ENCODE measurements at places on chromosomes 7 and 10.

DNA sequence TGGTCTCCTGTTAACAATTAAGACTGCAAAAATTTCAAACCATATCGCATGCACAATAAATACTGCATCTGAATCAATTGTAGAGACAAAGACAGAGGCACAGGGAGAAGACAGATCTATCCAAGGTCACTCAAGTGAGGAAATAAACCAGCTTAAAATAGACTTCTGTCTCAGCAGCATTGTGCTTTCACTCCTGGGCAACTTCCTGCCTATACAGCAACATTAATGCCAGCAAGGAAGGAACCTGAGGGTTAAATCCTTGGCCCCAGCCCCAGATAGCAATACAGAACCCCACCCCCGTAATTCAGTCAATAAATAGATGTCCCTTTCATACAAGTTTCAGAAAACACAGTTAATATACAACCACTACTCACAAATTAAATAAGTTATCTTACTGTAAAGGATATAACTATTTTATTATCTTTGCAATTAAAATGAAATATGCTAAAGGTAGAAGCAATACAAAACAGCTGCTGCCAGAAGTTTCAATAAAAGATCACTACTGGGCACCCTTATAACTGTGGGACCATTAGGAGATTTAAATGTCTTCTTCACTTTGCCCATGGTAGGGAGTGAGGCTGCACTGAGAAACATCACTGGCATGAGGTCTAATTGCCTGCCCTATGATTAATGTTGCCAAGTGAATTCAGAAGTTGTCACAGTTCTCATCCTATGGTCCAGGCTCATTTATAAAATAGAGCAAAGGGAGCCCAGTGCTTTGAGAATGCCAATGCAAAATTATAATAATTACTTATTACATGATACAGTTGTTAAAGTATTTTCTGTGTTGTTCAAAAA lies 49.4 kb downstream of the CAV1 start:
- peak; percentile 63 for DNase-seq

- no peak for DNase-seq
Measured at GRCh38 chr7:141369422-141369821, 181.8 kb upstream of the AGK start.

DNA sequence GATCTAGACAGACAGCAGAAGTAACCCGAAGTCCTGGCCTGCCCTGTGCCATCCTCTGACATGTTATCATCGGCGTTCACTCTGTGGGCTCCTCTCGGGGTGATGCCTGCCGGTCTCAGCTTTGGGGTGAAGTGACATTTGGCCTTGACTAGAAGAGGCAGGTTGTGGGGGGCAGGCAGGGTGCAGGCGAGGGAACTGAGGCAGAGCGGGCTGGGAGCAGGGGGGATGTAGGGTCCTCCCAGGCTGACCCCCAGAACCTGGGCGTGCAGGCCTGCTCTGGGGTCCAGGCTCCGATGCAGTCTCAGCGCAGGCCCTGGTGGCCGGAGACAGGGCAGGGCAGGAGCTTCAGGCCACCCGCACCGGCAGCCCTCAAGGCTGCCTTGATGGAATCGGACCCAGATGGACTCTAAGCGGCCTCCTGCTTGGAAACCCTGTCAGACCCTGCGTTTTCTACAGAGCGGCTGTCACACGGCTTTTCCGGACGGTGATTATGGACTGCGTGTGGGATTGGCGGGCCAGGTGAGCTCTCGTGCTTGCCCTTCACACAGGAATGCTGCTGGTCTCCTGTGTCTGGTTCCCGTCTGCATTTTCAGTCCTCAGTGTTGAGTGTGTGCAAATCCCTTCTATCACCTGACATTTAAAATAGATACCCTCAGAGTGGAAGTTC lies 842 bp upstream of the JAKMIP3 start:
- no peak for DNase-seq

DNA sequence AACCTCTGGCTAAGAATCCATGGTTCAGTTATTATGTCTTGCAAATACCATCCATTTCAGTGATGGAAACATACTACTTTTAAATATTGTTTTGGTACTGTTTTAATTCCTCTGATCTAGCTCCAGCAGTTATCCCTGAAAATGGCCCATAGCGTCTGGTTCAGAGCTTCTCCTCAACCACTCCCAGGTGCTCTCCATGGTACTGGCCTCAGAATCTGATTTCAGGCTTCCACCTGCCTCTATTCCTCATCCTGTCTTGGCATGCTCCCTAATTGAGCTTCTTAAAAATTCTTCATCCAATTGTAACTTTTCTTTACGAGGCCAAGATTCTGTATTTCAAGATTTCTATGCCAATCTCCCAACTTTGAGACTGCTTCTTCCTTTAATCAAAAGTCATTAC lies 236.3 kb downstream of the HTR7 start:
- DNase-seq: peak; percentile 17

DNA sequence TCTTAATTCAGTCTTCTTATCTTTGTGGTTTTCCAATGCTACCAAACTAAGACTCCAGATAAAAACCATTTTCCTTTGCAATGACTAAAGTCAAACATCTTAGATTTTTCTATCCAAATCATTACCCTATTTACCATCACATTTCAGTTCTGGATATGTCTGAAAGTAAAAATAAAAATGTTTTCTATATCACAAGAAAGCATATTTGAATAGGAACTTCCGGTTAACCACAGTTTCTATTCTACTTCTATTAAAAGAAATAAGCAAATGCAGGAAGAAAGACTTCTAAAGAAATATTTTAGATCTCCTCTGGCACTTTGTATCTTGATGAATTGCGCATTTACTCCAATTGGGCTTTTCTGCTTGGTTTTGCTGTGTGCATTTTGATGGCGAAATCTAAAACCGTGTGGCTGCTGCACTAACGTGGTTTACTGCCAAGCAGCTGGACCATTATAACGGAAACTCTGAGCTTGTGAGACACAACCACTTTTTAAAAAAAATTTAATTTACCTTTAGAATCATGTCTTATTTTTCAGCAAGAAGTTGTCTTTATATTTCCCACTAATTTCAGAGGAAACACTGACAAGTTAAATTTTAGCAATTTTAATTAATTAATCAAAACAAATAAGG lies 146.1 kb downstream of the VPS50 start:
- peak; percentile 19 for DNase-seq

DNA sequence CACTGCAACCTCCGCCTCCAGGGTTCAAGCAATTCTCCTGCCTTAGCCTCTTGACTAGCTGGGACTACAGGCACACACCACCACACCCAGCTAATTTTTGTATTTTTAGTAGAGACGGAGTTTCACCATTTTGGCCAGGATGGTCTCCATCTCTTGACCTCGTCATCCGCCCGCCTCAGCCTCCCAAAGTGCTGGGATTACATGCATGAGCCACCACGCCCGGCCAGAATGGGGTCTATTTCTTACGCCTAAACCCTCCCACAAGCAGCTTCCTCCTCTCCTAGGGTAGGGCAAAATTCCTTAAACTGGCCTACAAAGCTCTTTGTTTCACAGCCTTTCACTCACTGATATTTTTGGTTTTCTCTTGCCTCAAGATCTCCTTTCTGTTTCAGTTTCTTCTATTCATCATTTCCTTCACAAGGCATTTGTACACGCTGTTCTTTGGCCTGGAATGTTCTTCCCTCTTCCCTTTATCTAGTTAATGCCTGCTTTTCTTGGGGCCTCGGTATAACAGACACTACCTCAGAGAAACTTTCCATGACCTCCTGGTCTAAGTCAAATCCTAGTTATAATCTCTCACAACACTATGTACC lies 6.7 kb downstream of the CPEB3 start:
- no peak for DNase-seq

- no peak for DNase-seq
Measured at GRCh38 chr10:5045095-5045494, 41.4 kb upstream of the AKR1C2 start.

GRCh38 chr10:35007858-35008301 lies 82.3 kb downstream of the CUL2 start:
- no peak for DNase-seq

GRCh38 chr10:80664071-80664680 lies 126.5 kb downstream of the SH2D4B start:
- peak; percentile 36 for DNase-seq

DNA sequence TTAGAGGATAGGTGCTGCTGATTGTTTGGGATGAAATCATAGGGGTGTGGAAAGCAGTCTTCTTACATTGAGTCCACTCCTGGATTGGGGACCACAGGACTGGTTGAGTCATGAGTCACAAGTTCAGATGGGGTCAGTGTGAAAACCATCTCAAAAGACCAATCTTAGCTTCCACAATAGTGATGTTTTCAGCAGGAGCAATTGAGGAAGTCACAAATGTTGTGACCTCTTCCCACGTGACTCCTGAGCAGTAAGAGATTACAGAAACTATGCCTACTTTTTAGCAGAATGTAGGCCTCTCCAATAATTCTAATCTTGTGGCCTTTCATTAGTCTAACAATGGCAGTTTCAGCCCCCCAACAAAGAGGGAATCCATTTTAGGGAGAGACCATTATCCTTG lies 256.9 kb upstream of the CDC14C start:
- DNase-seq: no peak

DNA sequence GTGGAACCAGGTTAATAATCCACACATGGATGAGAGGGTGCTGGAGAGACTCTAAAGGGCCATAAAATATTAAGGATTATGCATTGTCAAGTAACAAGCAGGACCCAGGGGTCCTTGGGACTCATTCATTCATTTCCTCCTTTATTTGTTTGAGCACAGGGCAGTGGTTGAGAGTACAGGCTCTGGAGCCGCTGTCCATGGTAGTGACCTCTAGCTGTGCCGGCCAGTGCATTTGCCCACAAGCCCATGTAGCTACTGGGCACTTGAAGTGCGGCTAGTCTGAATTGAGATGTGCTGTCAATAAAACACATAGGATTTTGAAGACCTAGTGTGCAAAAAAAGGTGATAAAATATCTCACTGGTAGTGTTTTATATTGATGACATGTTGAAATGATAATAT lies 137.6 kb downstream of the C10orf105 start:
- peak; percentile 24 for DNase-seq

GRCh38 chr7:138070908-138071307 lies 5.4 kb upstream of the AKR1D1 start:
- no peak for DNase-seq

GRCh38 chr7:136030867-136031318 lies 53.7 kb upstream of the MTPN start:
- no peak for DNase-seq

DNA sequence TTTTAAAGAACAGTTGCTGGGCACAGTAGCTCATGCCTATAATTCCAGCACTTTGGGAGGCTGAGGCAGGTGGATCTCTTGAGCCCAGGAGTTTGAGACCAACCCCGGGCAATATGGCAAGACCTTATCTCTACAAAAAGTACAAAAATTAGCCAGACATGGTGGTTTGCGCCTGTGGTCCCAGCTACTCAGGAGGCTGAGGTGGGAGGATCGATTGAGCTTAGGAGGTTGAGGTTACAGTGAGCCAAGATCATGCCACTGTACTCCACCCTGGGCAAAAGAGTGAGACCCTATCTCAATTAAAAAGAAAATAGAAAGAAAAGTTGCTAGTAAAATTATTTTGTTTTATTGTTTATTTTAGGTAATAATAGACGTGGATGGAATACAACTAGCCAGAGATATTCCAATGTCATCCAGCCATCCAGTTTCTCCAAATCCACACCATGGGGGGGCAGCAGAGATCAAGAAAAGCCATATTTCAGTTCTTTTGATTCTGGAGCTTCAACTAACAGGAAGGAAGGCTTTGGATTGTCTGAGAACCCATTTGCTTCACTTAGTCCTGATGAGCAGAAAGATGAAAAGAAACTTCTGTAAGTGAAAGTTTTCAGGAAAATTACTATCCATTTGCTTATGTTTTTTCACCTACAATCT lies 3.0 kb downstream of the NUP42 start:
- DNase-seq: peak; percentile 76

DNA sequence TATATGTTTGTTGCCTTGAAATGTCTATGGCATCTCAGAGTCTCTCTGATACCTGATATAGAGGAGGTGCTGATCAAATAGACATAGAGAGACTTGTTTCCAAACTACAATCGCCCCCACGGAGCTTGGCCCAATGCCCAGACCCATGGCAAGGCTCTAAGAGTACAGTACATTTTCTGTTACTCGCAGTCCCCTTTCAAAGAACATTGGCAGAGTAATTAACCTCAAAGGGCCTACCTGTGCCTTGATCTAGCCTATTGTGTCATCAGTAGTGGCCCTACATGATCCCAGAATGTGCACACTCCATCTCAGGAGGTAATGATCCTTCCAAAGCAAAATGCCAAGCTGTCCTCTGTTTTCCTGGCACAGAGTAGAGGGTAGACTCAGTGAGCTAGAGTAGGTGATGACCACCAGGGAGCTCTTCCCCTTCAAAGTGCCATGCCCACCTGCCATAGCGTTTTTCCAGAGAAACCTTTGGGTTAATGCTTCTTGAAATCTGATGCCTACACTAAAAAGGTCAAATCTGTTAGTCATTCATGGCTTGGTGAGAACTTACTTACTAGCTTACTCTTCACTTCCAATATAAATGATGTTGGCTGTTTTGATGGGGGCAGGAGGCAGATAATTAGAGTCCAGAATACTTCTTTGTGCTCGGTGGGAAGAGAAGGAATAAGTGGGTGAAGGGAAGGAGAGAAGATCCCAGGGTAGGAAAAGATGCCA lies 41.2 kb upstream of the ACSL5 start:
- DNase-seq: no peak

DNA sequence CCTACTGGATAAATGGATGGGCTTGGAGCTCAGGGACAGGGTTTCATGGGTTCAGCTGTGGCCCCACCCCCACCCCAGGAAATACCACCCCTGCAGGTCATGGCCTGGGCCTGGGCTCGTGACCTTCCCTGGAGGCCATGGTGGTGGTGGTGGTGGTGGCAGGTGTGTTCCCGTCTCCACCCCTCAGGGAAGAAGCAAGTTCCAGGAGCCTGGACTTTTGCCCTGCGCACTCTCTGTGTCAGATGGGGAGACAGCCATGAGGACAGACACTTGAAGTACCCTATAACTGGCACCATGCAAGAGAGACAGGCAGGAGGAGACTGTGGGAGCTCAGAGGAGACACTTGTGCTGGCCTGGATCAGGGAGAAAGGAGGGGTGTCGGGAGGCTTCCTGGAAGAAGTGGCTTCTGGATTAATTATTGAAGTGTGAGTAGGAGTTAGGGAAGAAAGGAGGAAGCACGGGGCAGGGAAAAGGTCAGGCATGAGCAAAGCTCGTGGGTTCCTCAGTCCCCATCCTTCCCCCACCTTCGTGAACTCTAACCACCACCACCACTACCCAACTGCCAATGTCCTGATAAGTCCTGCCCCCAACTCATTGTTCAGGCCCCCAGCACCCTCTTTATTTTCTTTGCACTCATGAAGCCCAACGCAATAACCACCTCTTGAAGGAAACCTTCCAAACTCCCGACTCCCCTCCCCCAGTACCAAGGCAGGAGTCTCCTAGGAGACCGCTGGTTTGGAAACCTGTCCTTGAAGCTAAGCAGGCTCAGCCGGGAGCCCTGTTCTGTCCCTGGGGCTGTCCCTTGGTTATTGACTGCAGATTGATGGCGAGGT lies 8.9 kb downstream of the SH2B2 start:
- no peak for DNase-seq

- no peak for DNase-seq
Measured at GRCh38 chr7:34042406-34042805, 137.1 kb downstream of the BMPER start.

- DNase-seq: no peak
Measured at GRCh38 chr7:48144291-48144768, 26.9 kb upstream of the ABCA13 start.

Data from LHCN-M2 (cell line).